ENCODE measurements at places on chromosomes 7 and 10. TPM values are rescaled to one million over a fixed set of nuclear protein-coding genes. Genes with fewer than 3 reads are reported as not detected.

The ANKRD61 gene
- total RNA-seq, result 0.29 TPM

DNA sequence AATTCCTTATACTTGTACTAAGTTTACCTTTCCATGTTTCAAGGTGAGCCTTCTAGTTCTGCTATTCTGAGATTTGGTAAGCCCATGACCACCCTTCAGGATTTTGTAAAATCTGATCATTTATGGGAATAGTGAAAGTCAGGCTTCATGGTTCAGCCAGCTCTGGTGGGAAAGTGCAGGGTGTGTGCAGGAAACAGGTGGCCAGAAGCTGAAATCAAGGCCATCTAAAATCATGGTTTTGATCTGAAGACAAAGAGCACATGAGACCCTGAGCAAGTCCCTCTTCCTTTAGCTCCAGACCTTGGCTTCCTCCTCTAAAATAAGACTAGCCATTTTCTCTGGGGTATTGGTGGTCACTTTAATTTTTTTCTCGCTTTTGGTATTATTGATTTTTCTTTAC is 91.3 kb downstream of the CALD1 start:
- H3K4me3 ChIP-seq, result no peak overlapping the region
- DNase-seq, result no peak
- H3K27ac ChIP-seq, result no peak overlapping the region
- peaks cover 2% of the 10 kb centered on the region for H3K27me3 ChIP-seq

The DKK1 gene
- total RNA-seq, result not detected

GRCh38 chr10:13086056-13086455 is 13.9 kb upstream of the OPTN start:
- no peaks in the 10 kb centered on the region for H3K36me3 ChIP-seq
- H3K27me3 ChIP-seq, result peaks cover 4% of the 10 kb centered on the region
- H3K4me1 ChIP-seq, result peaks cover 3% of the 10 kb centered on the region

DNA sequence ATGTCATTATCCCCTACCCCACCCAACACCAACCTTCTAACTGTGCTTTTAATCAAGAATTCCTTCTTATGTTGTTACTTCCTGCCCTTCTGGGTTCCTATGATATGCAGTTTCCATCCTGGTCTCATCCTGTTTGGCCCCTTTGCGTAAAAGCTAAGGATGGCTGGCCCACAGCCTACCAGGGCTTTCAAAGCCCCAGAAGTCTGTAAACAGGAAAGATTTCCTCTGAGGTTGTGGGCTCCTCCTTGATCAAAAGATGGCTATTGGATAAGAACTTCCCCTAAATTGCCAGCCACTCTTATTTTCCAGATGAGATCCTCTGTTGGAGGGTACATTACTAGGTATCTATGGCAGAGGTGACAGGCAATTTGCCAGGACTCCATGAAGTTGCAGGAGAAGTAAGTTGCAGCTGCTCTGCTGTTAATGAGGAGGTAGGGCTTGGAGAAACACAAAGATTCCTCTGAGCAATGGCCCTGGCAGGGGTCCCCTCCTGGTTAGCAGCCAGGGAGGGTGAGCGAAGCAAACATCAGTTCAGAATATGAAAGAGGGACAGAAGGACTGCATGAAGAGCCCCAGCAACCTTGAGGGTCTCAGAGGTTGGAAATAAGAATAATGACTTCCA is 32.1 kb downstream of the NRP1 start:
- H3K4me3 ChIP-seq, result no peak overlapping the region
- H3K36me3 ChIP-seq, result no peaks in the 10 kb centered on the region
- no peaks in the 10 kb centered on the region for H3K4me1 ChIP-seq
- H3K27ac ChIP-seq, result no peak overlapping the region
- H3K27me3 ChIP-seq, result no peaks in the 10 kb centered on the region

- H3K27ac ChIP-seq, result no peak overlapping the region
- no peaks in the 10 kb centered on the region for H3K36me3 ChIP-seq
- no peaks in the 10 kb centered on the region for H3K27me3 ChIP-seq
- no peak for DNase-seq
- H3K4me1 ChIP-seq, result no peaks in the 10 kb centered on the region
- H3K4me3 ChIP-seq, result no peak overlapping the region
These were observed 206.1 kb downstream of the POU6F2 start for GRCh38 chr7:39183796-39184195.

- H3K4me3 ChIP-seq, result no peak overlapping the region
- no peak for DNase-seq
- no peaks in the 10 kb centered on the region for H3K27me3 ChIP-seq
- no peaks in the 10 kb centered on the region for H3K36me3 ChIP-seq
These were observed 199.7 kb upstream of the MAGI2 start for GRCh38 chr7:79653136-79653631.

The PFKFB3 gene
- total RNA-seq, result 93.0 TPM

The SNX10 gene
- total RNA-seq, result 42.7 TPM

DNA sequence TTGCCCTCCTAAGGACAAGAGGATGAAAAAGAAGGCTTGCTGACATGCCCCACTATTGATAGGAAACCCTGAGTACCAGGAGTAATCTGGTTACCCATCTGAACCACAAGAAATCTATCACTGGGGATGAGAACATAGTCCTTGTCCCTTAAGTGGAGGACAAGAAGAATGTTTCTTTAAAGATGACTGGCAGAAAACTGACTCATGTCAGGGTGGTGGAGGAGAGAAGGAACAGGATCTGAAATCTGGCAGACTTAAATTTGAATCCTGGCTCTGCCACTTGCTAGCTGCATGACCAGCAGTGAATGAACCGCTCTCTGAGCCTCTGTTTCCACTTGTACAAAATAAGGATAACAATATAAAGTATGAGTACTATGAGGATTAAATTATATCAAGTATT is 38.9 kb upstream of the XPNPEP1 start:
- H3K27ac ChIP-seq, result no peak overlapping the region
- H3K36me3 ChIP-seq, result no peaks in the 10 kb centered on the region
- DNase-seq, result no peak
- H3K4me3 ChIP-seq, result no peak overlapping the region
- no peaks in the 10 kb centered on the region for H3K27me3 ChIP-seq

- peak; percentile 22 for DNase-seq
- peak overlapping the region; percentile 90 for H3K4me3 ChIP-seq
- H3K27me3 ChIP-seq, result no peaks in the 10 kb centered on the region
- peaks cover 23% of the 10 kb centered on the region for H3K36me3 ChIP-seq
- H3K4me1 ChIP-seq, result peaks cover 25% of the 10 kb centered on the region
These were observed 951 bp downstream of the ZNF25 start for GRCh38 chr10:37975401-37975991.

DNA sequence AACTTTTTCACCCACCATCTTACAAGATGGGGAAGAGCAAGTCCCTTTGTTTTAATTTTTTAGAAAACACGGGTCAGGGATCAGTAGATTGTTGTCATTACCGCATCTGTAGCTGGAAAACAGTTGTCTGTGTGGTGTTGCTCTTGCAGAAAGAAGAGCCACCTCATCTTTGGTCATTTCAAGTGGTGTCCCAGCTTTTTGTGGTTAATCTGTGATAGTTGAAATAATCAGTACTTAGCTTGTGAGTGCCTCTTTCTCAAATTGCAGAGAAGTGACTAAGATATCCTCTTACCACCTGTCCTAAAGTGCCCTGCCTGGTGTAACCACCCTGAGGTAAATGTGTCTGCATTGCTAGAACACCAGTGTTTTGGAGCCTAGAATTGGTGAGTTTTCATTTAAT is 5.5 kb downstream of the PRPF18 start:
- no peak overlapping the region for H3K27ac ChIP-seq
- DNase-seq, result no peak
- H3K27me3 ChIP-seq, result no peaks in the 10 kb centered on the region

The MLXIPL gene
- not detected for total RNA-seq

GRCh38 chr7:147060070-147060469 is 943.5 kb downstream of the CNTNAP2 start:
- no peak for DNase-seq
- H3K36me3 ChIP-seq, result no peaks in the 10 kb centered on the region
- no peak overlapping the region for H3K4me3 ChIP-seq
- H3K4me1 ChIP-seq, result no peaks in the 10 kb centered on the region

GRCh38 chr7:5424749-5425506 is 1.3 kb upstream of the TNRC18 start:
- H3K27me3 ChIP-seq, result peaks cover 63% of the 10 kb centered on the region
- peaks cover 51% of the 10 kb centered on the region for H3K4me1 ChIP-seq
- DNase-seq, result no peak
- H3K27ac ChIP-seq, result no peak overlapping the region

The MRLN gene
- not detected for total RNA-seq

DNA sequence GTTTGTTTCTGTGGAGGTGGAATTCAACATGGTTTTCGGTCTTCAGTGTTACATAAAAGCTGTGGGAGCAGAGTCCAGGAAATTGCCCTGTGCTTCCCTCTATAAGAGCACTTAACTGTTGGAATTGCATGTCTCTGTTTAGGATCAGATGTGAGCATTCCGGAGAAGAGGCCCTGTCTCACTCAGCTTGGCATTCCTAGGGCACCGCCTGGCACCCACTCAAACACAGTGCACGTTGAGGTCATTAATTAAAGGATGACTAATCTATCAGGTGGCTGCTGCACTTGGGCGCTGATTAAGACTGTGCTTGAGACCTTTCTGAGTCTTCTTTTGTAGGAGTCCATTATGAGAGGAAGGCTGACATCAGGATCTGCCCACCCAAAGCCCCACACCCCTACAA is 82.8 kb upstream of the VIPR2 start:
- no peak overlapping the region for H3K4me3 ChIP-seq
- H3K4me1 ChIP-seq, result no peaks in the 10 kb centered on the region
- H3K36me3 ChIP-seq, result no peaks in the 10 kb centered on the region
- H3K27me3 ChIP-seq, result peaks cover 4% of the 10 kb centered on the region
- H3K27ac ChIP-seq, result no peak overlapping the region

The AKR1C8 gene
- not detected for total RNA-seq

The ELAPOR2 gene
- total RNA-seq, result 2.3 TPM

GRCh38 chr10:71712572-71713134 is 6.9 kb downstream of the C10orf105 start:
- no peaks in the 10 kb centered on the region for H3K27me3 ChIP-seq
- H3K4me3 ChIP-seq, result peak overlapping the region; percentile 80
- peak; percentile 60 for DNase-seq
- peak overlapping the region; percentile 99 for H3K27ac ChIP-seq
- peaks cover 75% of the 10 kb centered on the region for H3K4me1 ChIP-seq

DNA sequence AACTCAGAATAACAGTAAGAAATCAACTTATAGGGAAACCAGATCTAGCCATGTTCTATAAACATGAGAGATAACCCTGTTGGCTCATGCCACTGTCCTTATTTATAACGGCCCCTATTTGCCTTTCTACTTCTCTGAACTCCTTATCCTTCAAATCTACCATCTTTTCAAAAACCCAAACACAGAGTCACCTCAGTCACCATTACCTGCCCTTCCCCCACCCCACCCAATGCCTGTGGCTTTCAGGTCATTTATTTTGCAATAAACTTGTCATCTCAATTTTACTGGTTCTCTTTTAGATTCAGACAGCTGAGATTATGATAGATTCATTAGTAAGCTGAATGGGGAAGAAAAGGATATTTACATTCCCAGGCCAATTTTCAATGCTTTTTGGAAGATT is 53.6 kb downstream of the KMT2C start:
- no peak for DNase-seq
- H3K36me3 ChIP-seq, result peaks cover 2% of the 10 kb centered on the region
- no peak overlapping the region for H3K4me3 ChIP-seq
- no peak overlapping the region for H3K27ac ChIP-seq
- no peaks in the 10 kb centered on the region for H3K27me3 ChIP-seq
- peaks cover 8% of the 10 kb centered on the region for H3K4me1 ChIP-seq

GRCh38 chr7:123797673-123798531 is 47.1 kb upstream of the HYAL4 start:
- no peak for DNase-seq
- H3K27me3 ChIP-seq, result no peaks in the 10 kb centered on the region
- no peaks in the 10 kb centered on the region for H3K4me1 ChIP-seq
- no peak overlapping the region for H3K4me3 ChIP-seq
- no peaks in the 10 kb centered on the region for H3K36me3 ChIP-seq

GRCh38 chr7:24786941-24787340 is 29.7 kb upstream of the GSDME start:
- peak overlapping the region; percentile 37 for H3K27ac ChIP-seq
- no peak overlapping the region for H3K4me3 ChIP-seq
- peaks cover 7% of the 10 kb centered on the region for H3K4me1 ChIP-seq
- H3K27me3 ChIP-seq, result no peaks in the 10 kb centered on the region
